ENCODE measurements at places on chromosomes 16 and 17. TPM values are rescaled to one million over a fixed set of nuclear protein-coding genes. Genes with fewer than 3 reads are reported as not detected.

Gene TUBG2
- total RNA-seq, result 0.92 TPM

Gene TBC1D3H
- total RNA-seq, result not detected

Gene GRIN2A
- total RNA-seq, result not detected

DNA sequence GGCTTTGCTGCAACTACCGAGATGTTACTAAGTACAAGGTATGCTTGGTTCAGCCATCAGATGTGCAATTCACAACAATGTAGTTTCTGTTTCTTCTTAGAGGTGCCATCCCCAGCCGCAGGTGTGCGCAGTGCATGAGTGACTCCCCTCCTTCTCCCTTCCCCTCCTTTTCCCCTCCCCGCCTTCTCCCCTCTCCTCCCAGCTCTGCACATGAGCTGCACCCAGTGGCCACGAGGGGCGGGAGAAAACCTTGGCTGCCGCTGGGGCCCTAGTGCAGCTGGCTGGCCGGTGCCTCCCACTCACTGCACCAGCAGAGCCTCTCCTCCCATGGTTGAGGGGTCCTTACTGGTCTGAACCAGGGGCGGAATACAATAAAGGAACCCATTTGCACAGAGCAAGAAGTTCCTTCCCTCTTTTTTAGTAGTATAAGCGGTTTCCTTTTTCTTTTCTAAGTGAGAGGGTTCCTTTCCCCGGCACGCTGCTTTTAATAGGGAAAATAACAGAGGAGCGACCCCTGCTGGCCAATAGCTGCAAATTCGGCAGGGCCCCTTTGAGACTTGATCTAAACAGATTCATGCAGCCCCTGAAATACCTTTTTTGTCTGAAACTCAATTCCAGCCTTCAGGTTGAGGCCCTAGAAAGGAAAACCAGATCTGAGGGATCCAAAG lies 7.8 kb upstream of the CCL15 start:
- H3K4me3 ChIP-seq, result no peak overlapping the region
- H3K4me1 ChIP-seq, result no peaks in the 10 kb centered on the region
- DNase-seq, result no peak
- H3K27ac ChIP-seq, result no peak overlapping the region
- H3K27me3 ChIP-seq, result no peaks in the 10 kb centered on the region

DNA sequence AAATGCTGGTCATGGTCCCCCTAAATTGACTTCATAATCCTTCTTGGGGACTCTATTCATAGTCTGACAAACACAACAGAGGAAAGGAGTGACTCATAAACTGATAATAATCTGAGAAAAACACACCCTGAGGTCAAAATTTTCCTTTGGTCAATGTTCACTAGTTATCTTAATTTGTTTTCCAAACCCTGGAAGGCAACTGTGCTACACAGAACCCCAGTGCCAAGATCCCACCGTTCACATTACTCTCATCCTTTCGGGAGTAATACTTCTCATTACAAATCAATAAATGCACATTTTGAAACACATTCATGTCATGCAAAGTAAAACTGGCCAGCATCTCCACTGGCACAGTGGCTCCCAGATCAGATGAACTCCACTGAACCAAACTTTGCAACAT lies 23.2 kb downstream of the COIL start:
- H3K4me1 ChIP-seq, result peaks cover 8% of the 10 kb centered on the region
- no peaks in the 10 kb centered on the region for H3K27me3 ChIP-seq
- no peak overlapping the region for H3K27ac ChIP-seq
- peaks cover 83% of the 10 kb centered on the region for H3K36me3 ChIP-seq
- H3K4me3 ChIP-seq, result no peak overlapping the region

GRCh38 chr17:44222112-44222869 lies 2.8 kb upstream of the UBTF start:
- peaks cover 20% of the 10 kb centered on the region for H3K36me3 ChIP-seq
- peak; percentile 85 for DNase-seq
- H3K4me1 ChIP-seq, result peaks cover 24% of the 10 kb centered on the region

DNA sequence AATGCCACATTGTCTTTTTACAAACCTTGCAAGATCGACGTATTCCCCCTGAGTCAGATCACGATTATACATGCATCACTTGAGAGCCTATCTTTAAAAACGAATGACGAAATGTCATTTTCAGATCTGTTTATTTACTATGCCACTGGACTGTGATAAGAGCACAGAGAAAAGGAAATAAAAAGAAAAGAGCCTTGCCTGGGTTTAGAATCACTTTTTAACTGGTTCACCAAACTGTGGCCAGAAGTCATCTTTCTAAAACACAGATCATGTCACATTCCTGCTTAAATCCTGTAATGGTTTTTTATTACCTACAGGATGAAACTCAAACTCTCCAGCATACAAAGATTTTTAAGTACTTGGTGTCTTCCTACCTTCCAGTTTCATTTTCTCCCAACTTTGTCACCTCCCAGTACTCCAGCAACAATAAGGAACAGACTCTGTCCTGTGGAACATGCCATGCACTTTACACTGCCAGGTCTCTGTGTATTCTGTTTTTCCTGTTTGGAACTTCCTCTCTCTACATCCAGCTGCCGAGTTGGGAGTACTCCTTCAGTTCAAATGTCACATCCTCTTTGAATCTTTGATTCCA lies 91.5 kb downstream of the SNX11 start:
- H3K27me3 ChIP-seq, result no peaks in the 10 kb centered on the region
- DNase-seq, result peak; percentile 66
- no peaks in the 10 kb centered on the region for H3K36me3 ChIP-seq
- peak overlapping the region; percentile 1 for H3K4me3 ChIP-seq
- peaks cover 65% of the 10 kb centered on the region for H3K4me1 ChIP-seq
- peak overlapping the region; percentile 29 for H3K27ac ChIP-seq

GRCh38 chr17:76132574-76133338 lies 8.3 kb downstream of the FOXJ1 start:
- no peak overlapping the region for H3K27ac ChIP-seq
- no peak for DNase-seq
- H3K4me3 ChIP-seq, result no peak overlapping the region
- no peaks in the 10 kb centered on the region for H3K4me1 ChIP-seq

DNA sequence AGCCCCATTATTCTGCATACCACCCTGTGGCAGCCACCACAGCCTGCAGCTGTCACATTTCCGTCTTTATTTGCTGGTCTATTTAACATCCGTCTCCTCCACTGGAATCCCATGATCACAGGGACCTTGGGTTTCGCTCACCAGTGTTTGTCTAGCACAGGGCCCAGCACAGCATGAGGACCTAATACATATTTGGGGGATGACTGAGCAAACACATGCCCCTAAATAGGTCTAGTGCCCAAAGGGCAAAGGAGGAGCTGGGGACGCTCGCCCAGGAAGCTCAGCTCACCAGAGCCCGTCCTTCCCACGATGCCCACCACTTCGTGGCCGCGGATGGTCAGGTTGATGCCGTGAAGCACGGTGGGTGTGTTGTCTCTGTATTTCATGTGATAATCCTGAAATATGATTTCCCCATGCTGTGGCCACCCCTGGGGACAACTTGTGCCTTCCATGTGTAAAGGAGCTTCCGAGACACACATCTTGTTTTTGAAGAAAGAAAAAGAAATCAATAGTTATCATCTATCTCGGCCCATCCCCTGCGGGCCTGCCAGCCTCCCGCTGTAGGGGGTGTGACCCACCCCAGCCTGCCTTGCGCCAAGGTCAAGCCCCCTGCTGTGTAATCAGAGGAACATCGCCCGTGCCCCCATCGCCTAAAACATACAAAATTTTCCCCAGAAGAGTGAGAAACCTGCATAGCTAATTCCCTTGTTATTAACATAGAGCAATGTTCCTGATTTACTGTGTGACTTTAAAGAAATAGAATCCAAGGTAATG lies 21.0 kb upstream of the ABCC12 start:
- H3K4me3 ChIP-seq, result no peak overlapping the region
- H3K27ac ChIP-seq, result no peak overlapping the region
- H3K36me3 ChIP-seq, result no peaks in the 10 kb centered on the region
- no peaks in the 10 kb centered on the region for H3K4me1 ChIP-seq
- no peaks in the 10 kb centered on the region for H3K27me3 ChIP-seq

DNA sequence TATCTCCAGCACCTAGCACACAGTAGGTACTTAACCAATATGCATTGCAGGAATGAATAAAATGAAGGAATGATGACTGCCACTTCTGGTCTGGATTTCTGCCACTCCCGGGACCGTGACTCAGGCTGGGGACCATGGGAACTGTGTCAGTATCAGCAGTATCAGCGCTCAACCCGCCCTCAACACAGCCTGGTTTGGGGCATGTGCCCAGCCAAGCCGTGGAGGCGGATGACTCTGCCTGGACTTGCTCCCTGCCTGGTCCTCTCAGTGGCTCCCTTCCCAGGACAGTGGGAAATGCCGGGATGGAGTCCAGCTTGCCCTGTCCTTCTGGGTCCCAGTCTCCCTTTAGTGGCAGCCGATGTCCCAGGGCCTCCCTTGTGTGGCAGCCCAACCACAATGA lies 55.1 kb downstream of the SRCIN1 start:
- no peak overlapping the region for H3K4me3 ChIP-seq
- H3K4me1 ChIP-seq, result no peaks in the 10 kb centered on the region
- H3K27me3 ChIP-seq, result no peaks in the 10 kb centered on the region
- no peaks in the 10 kb centered on the region for H3K36me3 ChIP-seq
- no peak overlapping the region for H3K27ac ChIP-seq

- H3K4me1 ChIP-seq, result peaks cover 26% of the 10 kb centered on the region
- H3K36me3 ChIP-seq, result peaks cover 17% of the 10 kb centered on the region
- DNase-seq, result no peak
- H3K27ac ChIP-seq, result no peak overlapping the region
- H3K4me3 ChIP-seq, result no peak overlapping the region
These were observed 2.5 kb upstream of the ATP6V0C start for GRCh38 chr16:2511128-2511800.

Gene SLC5A2
- total RNA-seq, result not detected

DNA sequence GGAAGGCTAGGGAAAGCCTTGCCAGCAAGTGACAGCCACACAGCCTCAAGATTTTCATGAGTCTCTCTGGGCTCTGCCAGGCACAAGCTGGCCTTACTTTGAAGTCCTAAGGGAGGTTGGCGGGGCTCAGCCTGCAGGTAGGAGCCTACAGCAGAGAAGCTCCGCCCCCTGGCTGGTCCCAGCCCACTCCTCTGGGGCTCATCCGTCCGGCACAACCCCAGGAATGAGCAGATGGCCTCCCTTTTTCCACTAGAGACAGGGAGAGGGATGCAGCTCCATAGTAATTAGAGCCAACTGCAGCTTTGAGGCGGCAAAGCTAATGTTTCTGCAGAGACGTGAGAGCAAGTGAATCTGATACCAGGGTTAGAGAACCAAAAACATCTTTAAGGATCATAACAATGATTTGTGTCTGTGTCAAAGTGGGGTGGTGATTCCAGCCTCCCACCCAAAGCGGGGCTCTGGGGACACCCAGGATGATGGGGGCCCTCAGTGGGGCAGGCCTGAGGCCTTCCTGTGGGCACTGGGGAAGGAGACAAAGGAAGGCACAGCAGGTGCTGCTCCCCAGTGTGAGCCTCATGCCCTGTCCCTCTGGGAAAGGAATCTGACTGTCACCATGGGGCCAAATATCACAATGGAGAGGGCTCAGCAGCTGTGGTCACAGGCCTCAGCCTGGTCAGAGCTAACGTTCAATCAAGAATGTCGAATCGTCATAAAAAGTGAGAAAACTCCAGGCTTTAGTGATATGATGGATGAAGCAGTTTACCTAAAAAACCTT lies 61.5 kb downstream of the RBFOX3 start:
- H3K27ac ChIP-seq, result no peak overlapping the region
- H3K27me3 ChIP-seq, result peaks cover 58% of the 10 kb centered on the region
- DNase-seq, result no peak
- no peaks in the 10 kb centered on the region for H3K36me3 ChIP-seq

Gene WDR90
- total RNA-seq, result 12.1 TPM

DNA sequence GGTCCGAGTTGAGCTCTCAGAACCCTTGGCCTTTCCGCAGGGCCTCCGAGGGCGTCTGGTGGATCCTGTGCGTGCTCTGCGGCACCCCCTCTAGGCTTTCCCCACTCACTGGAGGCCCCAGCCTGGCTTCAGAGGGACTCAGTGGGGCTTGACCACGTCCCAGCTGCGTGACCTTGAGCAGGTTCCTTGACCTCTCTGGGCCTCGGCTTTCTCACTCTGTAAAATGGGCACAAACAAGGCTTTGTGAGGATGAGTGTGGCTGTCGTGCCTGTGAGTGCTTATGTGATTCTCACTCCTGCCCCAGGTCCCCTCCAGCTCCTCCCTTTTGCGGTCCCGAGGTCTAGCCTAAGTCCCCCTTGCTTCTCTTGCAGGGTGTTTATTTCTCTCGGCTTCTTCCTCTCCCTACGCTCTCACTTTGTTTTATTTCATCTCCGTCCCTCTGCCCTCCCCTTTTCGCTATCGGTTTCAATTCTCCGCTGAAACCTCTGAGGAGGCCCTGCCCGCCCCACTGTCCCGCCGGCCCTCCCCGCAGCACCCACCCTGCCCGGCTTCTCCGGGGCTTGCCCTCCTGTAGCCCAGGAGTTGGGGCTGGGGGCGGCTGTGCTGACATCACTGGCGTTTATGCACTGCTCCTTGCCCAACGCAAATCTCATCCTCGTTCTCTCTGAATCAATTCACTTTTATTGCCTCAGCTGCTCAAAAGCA lies 82.3 kb upstream of the CBX4 start:
- H3K4me3 ChIP-seq, result no peak overlapping the region
- no peaks in the 10 kb centered on the region for H3K27me3 ChIP-seq
- H3K4me1 ChIP-seq, result 0 out of 2 replicates have a peak, but pooled peaks cover 3% of the 10 kb centered on the region
- no peak for DNase-seq
- no peak overlapping the region for H3K27ac ChIP-seq

DNA sequence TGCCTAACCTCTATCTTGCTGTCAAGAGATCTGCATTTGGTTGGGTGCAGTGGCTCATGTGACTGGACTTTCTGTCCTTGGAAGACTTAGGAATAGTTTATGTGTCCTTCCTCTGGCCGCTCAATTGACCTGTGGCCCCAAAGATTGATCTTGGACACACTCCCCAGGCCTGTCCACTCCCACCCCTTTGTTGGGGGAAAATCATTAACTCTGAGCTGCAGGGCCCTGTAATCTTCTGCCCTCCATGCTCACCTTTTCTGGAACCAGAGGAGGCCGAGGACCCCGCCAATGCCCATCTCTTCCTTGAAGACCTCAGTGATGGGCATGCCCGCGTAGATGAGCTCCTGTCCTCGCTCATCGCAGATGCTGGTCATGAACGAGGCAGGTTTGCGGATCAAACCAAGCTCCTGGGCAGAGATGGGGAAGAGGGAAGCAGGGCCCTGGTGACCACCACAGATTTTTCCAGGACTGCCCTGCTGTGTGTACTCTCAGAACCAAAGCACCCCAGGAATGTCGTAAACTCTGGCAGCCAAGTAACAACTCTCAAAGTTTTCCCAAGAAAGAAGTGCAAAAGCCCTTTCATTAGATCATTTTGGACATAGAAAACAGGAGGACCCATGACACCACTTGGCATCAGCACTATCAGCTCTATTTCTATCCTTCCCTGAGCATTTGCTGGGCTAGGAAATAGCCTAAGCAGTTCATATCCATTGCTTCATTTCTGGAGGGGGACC lies 8.5 kb upstream of the KLHL11 start:
- no peak overlapping the region for H3K4me3 ChIP-seq
- no peaks in the 10 kb centered on the region for H3K27me3 ChIP-seq
- no peaks in the 10 kb centered on the region for H3K4me1 ChIP-seq
- no peak overlapping the region for H3K27ac ChIP-seq

Gene VPS35L
- total RNA-seq, result 20.9 TPM

Data from SJSA1 (cell line).